ENCODE measurements at places on chromosomes 3 and 15.

GRCh38 chr3:123123716-123124616 lies 57.1 kb downstream of the PDIA5 start:
- DNase-seq: no peak

- DNase-seq: no peak
These were observed 851.0 kb downstream of the DIPK2A start for GRCh38 chr3:144822671-144823070.

GRCh38 chr3:52286777-52287110 lies 884 bp upstream of the GLYCTK start:
- no peak for DNase-seq

DNA sequence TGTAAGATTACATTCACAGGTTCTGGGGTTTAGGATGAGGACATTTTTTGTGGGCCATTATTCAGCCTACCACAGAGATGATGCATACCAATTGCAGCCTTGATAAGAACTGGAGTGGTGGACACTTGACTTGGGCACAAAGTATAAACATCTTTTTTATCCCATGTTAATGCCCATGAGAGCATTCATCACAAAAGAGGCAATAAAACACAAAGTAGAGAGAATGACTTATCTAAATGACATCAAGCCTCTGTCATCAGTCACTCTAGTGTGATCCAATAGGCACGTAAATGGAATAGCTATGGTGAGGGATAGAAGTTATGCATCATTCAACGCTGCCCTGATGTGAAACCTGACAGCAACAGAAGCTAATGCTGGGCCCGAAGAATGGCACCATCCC lies 25.8 kb downstream of the VEPH1 start:
- no peak for DNase-seq

GRCh38 chr15:92603743-92604470 lies 51.7 kb downstream of the FAM174B start:
- DNase-seq: no peak

DNA sequence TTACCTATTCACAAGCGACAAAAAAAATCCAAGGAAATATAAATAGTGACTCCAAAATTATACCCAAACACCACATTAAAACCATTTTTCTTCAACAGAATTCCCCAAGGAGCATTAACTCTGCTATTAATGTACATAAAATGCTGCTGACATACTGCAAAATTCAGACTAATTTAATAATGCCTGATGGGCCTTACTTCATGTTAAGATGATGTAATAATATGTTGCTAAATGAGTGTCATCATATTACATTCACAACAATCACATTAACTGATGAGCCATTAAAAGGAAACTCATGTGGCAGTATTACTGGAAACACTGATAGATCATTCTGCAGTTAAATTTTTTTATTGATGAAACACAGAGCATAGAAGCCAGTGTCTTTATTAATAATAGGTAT lies 204.9 kb upstream of the CGNL1 start:
- no peak for DNase-seq
